ENCODE measurements at places on chromosomes 12 and 14.

- no peak for DNase-seq
Measured at GRCh38 chr12:52164624-52165023, 27.2 kb downstream of the KRT80 start.

- DNase-seq = no peak
Measured at GRCh38 chr12:12272869-12273268, 6.0 kb upstream of the LRP6 start.

GRCh38 chr12:81174664-81175063, 96.8 kb downstream of the ACSS3 start:
- DNase-seq = no peak

GRCh38 chr12:114681116-114681871, 2.7 kb downstream of the TBX3 start:
- no peak for DNase-seq

- no peak for DNase-seq
Measured at GRCh38 chr14:95946867-95947266, 70.2 kb downstream of the TUNAR start.

DNA sequence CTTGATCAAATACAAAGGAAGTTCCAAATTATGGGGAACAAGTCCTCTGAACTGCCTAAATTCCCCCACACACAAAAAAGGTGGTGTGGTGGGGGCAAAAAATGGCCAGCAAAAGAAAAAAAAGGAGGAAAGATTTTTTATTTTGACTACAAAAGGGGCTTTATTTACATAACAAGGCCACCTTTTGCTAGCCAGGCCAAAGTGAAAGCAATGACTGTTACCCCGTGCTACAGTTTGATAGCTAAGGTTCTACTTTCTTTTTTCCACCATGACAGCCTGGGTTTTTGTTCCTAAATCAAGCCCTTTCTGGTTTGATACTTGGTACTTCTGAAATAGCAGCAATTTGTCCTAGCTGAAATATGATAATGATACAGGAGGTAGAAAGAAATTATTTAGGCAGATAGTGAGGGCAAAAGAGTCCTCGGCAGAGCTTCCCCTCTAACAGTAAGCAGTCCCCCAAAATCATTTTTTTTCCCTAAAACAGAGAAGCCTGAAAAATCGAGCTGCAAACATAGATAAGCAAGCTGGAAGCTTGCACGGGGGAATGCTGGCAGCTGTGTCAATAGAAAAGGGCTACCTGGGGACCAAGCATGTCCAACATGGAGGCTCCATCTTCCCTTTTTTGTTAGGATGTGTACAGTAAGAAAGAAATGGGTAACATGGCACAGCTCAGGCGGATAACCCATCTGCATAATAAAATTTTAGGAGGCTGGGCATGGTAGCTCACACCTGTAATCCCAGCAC, 8.9 kb upstream of the B4GALNT1 start:
- DNase-seq = peak; percentile 30
